Mesothelial cell of epicardium (in vitro differentiated cells): ENCODE measurements at places on chromosomes 16 and 17. TPM values are rescaled to one million over a fixed set of nuclear protein-coding genes. Genes with fewer than 3 reads are reported as not detected.

DNA sequence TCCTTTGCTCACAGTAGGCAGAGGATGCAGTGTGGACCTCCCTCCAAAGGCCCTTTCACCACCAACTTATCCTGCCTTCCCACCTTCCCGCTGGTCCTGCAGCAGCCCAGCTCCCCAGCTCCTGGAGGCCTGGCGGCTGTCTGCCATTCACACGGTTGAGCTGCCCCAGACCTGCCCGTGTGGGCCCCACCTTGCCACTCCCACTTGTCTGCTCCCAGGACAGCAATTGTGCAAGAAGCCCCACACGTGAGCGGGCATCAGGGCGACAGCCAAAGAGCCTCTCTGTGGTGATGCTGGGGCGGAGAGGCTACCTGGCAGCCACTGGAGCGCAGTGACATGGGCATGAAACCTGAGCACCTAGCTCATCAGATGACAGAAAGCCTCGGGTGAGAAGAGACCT lies 248.6 kb upstream of the MAF start:
- DNase-seq, result no peak

FOXO3B gene
- 20.4 to 21.3 TPM (median 20.9 TPM) in 3 replicates for total RNA-seq

GRCh38 chr17:6145946-6146345 lies 75.8 kb downstream of the WSCD1 start:
- no peak for DNase-seq

DNA sequence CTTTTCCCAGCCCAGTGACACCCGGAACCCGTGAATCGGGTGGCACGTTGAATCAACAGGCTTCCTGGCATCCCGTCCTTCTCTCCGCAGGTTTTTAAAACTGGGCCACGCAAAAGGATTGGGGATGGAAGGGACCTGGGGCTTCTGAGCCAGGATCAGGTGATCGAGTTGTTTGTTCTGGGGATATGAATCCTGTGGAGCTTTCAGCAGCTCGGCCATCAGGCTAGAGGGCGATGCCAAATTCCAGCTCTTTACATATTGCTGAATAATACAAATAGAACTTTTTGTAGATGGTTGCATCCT lies 473 bp downstream of the SUPT6H start:
- DNase-seq, result no peak

DNA sequence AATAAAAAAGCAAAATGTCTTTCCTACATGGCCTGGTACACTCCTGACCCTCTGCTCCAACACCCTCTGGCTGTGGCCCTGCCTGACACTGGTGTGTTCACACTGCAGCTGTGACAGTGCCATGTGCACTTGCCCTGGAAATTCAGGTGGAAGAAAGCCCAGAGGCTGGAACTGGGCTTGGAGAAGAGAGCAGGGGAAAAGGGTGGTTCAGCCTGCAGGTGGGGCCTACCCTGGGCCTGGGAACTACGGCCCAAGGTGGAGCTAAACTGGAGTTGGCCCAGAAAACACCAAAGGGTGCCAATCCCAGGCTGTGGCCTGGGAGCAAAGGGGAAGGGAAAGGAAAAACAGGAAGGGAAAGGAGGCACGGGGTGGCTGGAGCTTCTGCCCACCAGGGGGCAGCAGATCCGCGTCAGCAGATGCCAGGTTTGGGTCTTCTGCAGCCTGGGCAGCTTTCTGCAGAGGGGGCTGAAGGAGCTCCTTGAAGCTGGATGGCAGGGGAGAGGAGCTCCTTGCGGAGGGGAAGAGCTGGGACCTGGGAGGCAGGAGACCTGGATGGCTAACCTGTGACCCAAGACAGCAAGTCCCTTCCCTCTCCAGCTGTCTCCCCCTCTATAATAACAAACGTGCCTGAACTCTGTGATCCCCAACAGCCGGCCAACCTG lies 15.4 kb upstream of the CTCF start:
- no peak for DNase-seq

ZMYND15 gene
- total RNA-seq, result 0.78 to 0.93 TPM (median 0.81 TPM) in 3 replicates

PPL gene
- total RNA-seq, result 36.0 to 37.1 TPM (median 36.8 TPM) in 3 replicates

ZPBP2 gene
- total RNA-seq, result not detected in 3 replicates

DNA sequence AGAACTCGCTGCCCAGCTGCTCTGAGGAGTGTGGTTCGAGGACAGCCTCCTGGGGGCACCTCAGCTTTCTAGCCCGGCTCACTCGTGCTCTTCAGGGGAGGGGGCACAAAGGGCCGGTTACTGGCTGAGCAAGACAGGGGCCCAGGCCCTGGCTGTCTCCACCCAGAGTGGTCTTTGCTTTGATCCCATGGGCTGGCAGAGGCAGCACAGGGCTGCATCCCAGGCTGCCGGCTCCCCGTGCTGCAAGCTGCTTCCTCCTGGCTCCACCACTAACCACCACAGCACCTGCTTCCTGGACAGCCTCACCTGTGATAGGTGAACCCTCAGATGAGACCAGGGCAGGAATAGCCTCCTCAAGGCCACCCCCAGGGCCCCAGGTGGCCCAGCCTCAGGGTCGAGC lies 6.8 kb downstream of the SPPL2C start:
- DNase-seq, result no peak

GRCh38 chr17:20157001-20157310 lies 147.8 kb downstream of the SPECC1 start:
- DNase-seq, result no peak

GRCh38 chr17:71522383-71522782 lies 598.4 kb upstream of the SOX9 start:
- no peak for DNase-seq

- no peak for DNase-seq
These were observed 121.4 kb downstream of the KCNJ2 start for GRCh38 chr17:70290770-70291169.
